Activated gamma-delta T cell treated with anti-CD3 and anti-CD28 coated beads, Interleukin-2, amount 50 U/mL, for 16 hours (primary cell): ENCODE measurements at places on chromosomes 5 and 9.

DNA sequence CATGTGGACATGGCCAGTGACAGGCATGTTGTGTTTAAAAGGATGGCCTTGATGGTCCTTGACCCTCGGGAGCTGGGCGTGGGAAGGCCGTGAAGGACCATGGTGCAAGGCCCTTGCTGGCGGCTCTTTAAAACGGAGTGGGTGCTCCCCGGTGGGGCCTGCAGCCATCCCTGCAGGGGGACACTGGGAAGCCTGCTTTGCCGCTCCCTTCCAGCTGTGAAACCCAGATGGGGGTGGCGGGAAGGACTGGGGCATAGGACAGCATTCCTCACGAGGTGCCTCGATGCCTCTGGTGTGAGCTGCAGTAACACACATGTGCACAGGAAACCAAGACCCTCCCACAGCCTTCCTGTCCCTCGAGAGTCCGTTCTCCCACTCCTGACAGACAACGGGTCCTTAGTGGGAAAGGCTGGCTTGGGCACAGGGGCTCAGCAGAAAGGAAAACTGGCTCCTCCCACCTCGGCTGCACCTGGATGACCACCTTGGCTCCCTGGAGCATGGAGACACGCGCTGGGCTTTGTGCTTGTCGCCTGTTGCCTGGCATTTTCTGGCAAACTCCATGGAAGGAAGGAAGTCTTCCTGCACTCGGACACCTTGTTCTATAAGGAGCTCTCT lies 30.3 kb upstream of the IRX4 start:
- DNase-seq, result no peak

- DNase-seq, result no peak
Measured at GRCh38 chr5:68780299-68780955, 313.4 kb upstream of the SLC30A5 start.

- no peak for DNase-seq
Measured at GRCh38 chr9:94654165-94654894, 15.0 kb upstream of the FBP1 start.

- no peak for DNase-seq
Measured at GRCh38 chr5:158976035-158976434, 123.7 kb downstream of the EBF1 start.

DNA sequence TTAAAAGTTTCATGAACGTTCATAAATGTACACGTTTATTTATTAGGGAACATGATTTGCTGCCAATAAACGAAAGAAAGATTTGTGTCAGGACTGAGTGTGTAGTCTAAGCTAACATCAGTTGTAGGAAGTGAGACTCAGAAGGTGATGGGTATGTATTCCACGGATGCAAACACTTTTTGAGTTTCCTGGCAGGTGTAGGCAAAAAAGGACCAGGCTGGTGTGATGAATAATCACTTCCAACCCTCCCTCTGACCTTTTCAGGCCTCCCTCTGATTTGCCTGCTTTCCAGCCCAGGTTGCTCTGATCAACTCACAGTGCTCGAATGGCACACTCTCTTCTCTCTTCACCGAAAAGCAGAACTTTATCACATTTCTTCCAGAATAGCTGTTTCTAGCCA lies 51.8 kb downstream of the BASP1 start:
- DNase-seq, result no peak

- no peak for DNase-seq
Measured at GRCh38 chr9:101718192-101718591, 20.3 kb downstream of the GRIN3A start.

DNA sequence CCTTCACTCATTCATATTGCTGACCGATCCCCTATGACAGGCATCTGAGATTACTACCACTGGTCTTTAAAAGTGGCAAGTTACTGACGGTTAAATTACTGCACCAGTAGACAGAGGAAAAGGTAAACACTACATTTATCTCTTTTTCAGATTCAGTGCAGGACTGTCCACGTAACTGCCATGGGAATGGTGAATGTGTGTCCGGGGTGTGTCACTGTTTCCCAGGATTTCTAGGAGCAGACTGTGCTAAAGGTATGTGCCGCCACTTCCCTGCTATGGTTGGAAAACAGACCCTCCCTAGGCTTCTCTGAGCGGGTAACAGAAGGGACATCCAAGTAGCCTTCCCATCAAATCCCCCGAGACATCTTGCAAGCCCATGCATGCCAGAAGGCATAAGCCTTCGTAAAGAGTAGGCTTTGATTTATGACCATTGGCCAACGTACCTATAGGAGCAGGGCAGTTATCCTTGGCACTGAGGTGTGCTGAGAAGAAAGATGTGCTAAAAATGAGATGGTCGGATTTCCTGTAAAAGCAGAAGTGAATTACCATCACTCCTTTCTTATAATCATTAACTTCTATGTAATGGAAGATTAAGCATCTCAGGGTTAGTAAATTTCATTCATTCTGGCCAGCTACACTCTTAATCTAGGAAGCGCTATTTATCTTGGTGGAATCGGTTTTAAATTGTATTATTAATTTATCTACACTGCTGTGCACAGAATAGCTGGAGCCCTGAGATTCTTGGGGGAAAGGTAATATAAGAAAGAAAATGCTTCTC lies 193.4 kb upstream of the WWC1 start:
- no peak for DNase-seq

DNA sequence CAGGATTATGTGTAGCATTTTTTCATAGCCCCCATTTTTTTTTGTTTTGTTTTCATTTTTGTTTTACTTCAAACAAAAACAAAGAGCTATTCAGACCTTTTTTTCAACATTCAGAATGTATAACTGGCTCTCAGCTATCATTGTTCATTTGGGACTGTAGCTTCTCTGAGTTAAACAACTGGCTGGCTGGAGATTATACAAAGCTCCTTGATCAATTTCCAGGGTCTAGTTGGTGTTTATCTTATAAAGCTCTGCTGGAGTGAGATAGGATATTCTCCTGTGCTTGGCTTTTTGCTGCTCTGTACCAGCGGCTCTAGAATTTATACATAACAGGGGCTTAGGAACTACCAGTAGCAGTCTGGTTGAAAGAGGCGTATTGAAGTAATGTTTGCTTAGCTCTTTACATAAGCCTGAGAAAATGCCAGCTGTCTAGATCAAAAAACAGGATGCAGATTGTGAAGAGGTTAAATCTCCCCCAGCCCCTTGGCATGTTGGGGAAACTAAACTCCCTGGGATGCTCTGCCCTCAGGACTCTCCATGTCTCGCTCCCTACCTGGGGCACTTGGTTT lies 15.2 kb downstream of the GARNL3 start:
- no peak for DNase-seq

DNA sequence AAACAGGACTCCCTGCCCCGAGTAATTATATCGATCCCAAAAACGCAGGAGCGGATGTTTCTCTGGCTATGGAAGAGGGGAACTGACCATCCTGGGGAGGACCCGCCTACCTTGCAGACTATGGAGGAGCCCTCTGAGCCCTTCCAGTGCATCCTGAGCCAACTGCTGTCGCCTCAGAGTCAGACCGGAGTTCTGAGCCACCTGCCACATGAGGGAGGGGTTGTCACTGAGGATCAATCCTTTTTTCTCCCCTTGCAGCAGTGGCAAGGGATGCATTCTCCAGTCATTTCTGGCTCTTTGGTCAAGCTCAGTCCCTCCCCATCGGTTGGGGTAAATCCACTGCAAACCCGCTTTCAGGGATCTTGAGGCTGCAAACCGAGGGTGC lies 709 bp downstream of the FANCG start:
- DNase-seq, result no peak

DNA sequence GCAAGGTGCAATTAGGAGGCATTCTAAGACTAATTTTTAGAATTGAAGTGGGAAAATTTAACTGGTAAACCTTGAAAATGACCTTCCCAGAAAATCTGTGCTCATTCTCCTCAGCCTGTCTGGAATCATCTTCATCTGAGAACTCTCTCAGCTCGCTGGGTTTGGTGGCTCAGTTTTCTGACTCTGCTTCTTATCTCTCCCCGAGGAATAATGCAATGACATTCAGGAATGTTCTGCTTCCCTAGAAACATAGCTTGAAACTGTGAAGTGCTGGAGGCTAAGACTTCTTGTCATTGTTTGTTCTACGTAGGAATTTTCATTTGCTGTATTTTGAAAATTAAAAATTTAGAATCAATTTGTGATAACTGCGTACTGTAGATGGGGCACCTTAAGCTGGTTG lies 86.6 kb downstream of the KCNN2 start:
- DNase-seq, result no peak

DNA sequence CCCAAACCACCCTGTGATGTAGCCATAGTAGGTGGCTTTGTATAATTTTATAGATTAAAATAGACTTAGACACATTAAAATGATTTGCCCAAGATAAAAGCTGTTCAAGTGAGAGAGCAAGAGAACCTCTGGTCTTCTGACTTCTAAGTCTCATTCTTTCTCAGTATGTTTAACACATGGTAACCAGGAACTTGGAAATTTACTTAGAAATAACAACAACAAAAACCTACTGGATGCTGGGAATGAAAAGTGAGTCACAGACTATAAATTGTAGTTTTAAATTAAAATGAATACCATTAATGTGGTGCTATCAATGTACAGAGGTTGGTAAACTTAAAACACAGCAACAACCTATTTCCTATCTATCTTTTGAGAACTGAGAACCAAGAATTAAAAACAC lies 30.4 kb downstream of the HMGCR start:
- DNase-seq, result no peak

DNA sequence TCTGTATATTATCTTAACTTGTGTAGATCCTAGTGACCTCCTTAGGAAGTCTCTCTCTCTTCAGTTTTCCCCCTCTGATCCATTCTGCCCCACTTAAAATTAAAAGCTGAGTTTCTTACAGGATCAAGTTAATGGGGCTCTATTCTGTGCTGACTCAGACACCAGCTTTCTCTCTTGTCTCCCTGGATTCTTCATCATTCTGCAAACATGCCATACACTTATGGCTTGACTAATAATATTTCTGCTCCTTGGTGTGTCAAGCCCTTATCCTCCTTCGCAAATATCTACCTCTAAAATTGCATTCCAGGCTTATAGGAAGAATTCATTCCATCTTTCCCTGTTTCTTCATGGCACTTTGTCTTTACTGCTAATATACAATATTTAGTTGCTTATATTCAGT lies 18.1 kb downstream of the LRRC70 start:
- DNase-seq, result no peak

GRCh38 chr5:144566747-144567420 lies 396.2 kb downstream of the KCTD16 start:
- no peak for DNase-seq

DNA sequence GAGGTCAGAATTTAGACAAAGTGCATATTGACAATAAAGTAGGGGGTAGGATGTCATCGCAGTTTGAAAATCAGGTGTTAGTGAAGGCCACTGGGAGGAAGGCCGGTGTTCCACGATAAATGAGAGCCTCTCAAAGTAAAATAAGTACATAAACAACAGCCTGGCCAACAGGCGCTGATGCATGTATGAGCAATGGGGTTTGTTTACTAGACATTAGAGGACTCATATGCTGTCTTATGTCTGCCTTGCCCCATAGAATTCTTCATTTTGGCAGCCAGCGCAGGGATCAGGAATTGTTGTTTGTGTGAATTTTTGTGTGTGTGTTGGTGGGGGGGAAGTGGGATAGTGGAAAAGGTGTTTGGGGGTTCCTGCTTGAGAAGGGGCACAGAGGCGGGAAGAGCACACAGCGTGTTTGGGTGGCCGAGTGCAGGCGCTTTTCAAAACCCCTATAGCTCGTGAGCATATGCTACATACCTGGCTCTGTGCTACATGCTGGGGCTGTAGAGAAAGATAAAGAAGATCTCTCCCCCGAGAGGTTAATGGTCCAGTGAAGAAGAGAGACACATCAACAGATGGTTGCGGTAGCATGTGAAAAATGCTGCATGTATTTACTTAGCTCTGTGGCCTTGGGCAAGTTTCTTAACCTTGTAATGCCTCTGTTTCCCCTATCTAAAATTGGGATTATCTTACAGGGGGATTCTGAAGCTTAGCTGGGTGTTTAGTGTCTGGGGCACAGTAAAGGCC lies 11.5 kb downstream of the SNX30 start:
- no peak for DNase-seq

- no peak for DNase-seq
Measured at GRCh38 chr5:11013793-11014192, 252.8 kb upstream of the DAP start.

GRCh38 chr5:83644301-83644700 lies 76.4 kb downstream of the HAPLN1 start:
- no peak for DNase-seq

DNA sequence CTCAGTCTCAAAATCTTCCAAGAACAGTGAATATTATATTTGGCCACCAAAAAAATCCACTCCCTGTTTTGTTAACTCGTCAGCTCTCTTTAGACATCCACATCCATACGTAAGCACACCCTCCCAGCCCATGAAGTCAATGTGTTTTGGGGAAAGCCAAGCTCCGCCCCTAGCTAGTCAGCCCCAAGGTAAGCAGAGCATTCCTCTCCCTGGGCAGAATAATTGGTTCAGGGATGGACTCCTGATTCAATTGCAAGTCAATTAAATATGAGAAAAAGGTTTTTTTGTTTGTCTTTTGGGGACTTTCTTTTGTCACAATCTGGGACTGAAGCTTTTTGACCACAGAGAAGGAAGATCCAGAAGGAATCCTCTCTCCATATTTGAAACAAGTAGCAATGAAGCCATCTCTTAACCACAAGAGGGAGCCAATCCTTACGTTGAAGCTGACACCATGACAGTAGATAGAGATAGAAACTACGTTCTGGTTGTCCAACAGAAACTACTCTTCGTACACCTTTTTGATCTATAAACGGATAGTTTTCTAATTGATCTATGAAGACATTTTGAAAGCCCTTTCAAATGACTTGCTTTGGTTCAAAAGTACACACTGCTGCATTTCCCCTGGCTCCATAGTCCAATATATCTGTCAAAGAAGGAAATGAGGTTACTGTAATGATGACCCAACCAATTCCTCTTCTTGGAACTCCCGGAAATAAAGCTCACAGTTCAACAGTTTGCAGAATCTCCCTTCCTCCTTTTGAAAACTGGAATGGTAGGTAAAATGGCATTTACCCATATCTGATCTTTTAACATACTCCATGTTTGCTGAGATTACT lies 166.4 kb downstream of the TLE1 start:
- no peak for DNase-seq

DNA sequence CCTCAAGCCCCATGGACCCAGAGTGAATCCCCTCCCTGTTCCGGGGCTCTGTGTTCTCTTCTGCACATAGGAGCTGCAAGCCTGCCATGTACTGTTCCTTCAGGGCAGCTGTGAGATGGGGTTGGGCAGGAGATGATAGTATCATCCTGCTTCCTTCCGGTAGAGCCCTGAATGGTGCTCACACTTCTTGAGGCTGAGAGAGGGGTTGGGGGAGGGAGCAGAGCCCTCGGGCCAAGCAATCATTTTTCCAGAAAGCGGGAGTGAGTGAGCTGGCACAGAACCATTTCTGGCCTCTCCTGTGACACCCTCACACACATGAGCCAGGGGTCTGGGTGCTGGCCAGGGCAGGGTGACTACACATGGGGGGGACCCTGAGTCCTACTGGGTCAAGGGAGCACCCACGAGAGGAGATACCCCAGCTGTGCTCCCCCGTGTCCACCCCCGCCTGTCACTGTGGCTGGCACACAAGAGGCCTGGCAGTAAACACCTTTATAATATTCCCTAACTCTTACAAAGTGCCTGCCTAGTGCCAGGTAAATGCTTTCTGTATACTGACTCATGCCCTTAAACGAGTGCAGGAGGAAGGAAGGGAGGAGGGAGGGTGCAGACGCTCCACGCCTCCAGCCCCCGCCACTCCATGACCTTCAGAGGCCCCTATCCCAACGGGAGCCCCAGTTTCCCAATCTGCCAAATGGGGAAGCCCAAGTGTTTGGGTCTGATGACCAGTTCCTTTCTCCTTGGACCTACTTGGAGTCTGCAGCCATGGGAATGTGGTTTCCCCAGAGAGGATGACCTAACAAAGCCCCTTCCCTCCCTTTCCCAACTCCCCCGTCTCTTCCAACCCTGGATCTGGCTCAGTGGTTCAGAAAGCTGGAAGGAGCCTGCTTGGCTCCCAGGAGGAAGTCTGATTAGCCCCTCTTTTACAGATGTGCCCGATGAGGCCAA lies 15.5 kb downstream of the AKNA start:
- no peak for DNase-seq

GRCh38 chr9:35822926-35823325 lies 5.6 kb downstream of the FAM221B start:
- DNase-seq, result no peak
